ENCODE measurements at places on chromosomes 5 and 9.

DNA sequence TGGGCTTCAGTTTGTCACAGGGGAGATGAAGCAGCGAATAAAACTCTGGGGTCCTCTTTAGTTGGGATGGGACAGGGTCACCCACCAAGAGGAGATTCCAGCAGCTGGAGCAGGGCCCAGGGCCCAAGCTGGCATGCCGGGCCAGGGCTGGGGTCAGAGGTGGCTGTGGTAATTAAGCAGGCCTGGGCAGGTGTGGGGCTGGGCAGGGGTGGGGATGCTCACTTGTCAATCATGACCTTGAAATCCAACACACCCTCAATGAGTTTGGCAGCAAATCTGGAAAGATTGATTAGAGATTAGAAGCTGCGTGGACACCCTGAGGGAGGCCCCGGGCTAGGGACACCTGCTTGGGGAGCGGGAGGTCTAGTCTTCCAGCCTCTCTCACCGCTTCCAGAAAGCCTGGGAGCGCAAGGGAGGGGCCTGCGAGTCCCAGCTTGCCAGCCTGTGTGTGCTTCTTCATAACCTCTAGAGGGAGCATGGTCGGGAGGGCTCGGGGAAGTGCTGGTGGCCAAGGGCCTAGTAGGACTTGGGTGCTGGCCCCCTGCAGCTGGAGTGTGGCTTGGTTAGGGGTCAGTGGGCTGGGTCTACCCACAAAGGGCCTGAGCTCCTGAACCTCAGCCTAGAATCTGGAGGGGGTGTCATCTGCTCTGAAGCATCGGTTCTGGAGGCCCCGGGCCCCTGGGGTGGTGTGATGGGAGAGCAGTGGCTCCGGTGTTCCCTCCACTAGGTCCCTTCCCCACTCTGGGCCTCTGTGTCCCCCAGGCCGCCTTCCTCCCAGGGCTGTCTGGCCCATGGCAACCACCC is 7.6 kb downstream of the CRAT start:
- peak; percentile 40 for DNase-seq

DNA sequence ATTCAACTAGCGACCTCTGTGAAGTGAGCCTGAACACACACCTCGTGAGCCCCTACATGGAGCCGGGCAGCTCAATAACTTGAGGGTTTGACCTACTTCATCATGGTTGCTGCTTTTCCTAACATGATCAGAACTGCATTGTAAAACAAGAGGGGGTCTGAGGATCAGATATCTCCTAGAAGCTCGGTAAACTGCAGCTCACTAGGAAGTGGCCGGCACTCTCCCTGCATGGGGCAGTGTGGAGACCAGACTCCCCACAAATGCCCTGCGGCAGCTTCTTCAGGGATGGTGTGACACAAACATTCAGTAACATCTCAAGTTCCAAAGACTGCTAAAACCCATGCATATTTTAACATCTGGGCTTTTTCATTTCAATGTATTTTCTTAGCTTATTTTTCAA is 18.5 kb downstream of the LHFPL2 start:
- no peak for DNase-seq

GRCh38 chr9:99037769-99038483 is 67.0 kb upstream of the TGFBR1 start:
- DNase-seq: no peak

DNA sequence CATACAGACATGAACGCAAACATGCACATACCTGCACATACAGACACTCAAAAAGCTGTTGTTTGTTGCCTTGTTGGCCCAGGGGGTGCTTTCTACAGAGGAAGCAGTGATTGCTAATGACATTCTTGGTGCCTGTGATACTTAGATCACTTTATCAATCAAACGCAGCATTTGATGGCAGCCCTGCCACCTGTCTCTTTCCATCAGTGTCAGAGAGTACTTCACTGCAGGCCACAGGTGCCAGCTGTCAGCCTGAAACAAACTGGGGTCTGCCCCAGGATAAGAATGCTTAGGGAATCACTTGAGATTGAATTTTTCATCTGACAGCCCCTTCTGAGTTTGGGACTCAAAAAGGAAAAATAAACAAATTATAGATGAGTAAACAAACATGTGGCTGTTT is 388.9 kb upstream of the SGCD start:
- DNase-seq: no peak

DNA sequence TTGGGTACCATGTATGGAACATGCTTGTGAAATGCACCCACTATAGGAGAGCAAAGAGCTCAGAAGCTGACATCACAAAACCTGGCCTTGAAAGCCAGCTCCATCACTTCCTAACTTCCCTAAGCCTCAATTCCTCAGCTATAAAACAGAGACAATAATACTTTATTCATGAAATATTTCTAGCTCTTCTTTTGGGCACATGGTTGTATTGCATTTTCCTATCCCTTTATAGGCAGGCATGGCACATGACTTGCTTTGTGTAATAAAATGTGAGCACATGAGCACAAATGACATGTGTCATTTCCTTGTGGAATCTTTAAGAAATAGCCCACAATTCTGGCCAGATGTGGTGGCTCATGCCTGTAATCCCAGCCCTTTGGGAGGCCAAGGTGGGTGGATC is 18.5 kb downstream of the ZNF366 start:
- DNase-seq: no peak

DNA sequence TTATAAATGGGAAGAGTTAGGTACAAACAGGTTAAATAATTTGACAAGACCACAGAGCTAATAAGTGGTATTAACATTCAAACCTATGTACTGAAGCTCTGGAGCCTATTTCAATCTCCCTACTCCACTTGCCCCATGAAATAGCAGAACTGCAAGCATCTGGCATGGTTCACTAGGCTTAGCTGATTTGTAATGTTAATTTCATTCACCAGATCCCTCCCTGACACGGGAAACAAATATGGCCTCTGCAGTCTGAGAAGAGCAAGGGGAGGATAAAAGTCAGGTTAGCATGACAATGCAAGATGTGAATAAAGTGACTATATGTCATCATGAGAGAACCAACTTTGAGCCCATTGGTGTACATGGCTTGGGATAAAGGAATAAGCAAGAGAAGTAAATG is 428.8 kb downstream of the BRINP1 start:
- DNase-seq: no peak

DNA sequence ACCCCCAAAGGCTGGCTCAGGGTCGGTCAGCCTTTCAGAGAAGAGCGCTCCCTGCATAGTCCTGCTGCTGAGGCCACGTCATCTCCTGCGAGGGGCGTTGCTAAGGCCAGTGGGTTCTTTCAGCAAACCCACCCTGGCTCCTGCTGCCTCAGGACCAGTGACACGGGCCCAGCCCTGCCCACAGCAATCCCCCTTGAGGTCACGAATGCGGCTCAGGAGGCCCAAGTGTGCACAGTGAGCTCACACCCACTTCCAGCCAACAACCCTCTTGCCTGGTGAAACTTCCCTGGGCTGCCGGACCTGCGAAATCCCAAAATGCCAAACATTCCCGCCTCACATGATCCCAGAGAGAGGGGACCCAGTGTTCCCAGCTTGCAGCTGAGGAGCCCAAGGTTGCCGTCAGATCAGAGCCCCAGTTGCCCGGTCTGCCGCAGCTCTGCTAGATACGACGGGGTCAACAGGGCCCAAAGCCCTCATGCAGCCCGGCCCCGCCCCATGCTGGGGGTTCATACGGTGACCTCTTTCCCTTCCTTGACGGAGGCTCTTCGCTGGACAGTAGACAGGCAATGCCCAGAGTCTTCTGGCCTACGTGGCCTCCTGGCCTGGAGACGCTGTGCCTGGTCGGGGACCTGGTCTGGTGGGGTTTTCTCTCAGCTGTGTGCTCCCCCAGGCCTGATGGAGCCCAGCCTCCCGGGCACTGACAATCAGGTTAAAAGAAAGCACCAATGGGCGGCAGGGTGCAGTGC is 116.4 kb upstream of the COL5A1 start:
- no peak for DNase-seq

DNA sequence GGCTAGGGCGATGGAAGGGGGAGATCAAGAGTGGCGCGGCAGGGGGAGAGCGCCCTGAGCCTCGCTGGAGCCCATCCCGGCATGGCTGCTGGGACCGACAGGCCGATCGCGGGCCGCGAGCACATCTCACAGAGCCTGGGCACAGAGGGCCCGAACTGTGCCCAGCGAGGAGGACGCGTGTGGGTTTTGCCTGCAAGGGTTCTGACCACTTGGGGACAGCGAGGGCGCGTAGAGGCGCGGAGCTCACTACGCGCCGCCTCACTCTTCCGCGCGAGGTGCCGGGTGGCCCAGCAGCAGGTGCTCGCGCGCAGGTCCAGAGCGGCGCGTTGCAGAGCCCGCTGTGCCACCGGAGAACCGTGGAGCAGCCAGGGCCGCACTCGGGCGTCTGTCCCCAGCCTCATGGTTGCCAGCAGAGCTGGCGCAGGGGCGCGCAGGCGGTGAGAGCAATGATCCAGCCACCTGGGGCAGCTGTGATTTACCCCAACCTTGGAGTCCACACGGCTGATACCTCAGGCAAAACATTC is 16.3 kb upstream of the PITX1 start:
- DNase-seq: no peak

DNA sequence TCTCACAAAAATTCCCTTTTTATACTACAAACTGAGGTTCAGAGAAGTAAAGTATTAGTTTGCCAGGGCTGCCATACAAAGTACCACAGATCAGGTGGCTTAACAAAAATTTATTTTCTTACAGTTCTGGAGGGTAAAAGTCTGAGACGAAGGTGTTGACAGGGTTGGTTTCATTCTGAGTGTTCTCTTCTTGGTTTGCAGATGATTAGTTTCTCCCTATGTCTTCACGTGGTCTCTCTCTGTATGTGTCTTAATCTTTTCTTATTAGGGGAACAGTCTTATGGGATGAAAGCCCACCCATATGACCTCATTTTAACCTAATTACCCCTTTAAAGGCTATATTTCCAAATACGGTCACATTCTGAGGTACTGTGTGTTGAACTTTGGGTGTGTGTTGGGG is 274.2 kb downstream of the BRINP1 start:
- no peak for DNase-seq

GRCh38 chr9:30925635-30926034 is 1458.8 kb upstream of the ACO1 start:
- DNase-seq: no peak

DNA sequence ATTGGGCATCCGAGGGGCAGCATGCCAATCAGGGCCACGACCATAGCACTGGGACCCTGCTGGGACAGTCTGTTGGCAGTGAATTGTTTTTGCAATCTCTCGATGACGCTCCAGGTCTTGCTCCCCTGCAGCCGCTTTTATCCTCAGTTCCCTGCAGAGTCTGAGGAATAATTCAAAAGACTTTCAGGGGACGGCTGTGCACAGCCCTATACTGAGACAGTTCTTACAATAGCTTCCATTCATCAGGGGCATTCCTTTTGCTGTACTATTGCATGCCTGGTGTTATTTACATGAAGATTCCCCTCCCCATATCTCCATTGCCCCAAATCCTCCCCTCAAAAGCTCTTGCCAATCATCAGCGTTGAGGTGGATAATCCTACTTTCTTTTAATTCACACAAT is 163.3 kb upstream of the WWC1 start:
- DNase-seq: no peak

DNA sequence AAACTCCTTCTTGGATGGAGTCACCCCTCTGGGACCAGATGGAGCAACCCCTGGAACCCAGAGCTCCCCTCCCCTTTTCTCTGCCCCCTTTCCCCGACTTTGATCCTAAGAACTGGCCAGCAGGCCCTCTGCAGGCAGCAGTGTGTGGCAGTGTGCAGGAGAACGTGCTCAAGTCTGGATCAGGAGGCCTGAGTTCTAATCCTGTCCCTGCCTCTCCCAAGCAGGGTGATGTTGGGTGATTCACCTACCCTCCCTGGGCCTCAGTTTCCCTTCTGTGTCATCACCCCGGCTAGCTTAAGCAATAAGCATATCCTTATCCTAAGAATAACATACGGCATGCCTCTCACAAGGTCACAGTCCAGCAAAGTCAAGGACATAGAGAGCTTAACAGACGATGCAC is 67.6 kb downstream of the C9orf50 start:
- no peak for DNase-seq

GRCh38 chr5:132368186-132368585 is 1.3 kb upstream of the SLC22A5 start:
- DNase-seq: no peak

- no peak for DNase-seq
Measured at GRCh38 chr9:110141227-110141793, 66.6 kb downstream of the C9orf152 start.

- DNase-seq: no peak
Measured at GRCh38 chr5:136205941-136206340, 13.0 kb upstream of the SMIM32 start.

DNA sequence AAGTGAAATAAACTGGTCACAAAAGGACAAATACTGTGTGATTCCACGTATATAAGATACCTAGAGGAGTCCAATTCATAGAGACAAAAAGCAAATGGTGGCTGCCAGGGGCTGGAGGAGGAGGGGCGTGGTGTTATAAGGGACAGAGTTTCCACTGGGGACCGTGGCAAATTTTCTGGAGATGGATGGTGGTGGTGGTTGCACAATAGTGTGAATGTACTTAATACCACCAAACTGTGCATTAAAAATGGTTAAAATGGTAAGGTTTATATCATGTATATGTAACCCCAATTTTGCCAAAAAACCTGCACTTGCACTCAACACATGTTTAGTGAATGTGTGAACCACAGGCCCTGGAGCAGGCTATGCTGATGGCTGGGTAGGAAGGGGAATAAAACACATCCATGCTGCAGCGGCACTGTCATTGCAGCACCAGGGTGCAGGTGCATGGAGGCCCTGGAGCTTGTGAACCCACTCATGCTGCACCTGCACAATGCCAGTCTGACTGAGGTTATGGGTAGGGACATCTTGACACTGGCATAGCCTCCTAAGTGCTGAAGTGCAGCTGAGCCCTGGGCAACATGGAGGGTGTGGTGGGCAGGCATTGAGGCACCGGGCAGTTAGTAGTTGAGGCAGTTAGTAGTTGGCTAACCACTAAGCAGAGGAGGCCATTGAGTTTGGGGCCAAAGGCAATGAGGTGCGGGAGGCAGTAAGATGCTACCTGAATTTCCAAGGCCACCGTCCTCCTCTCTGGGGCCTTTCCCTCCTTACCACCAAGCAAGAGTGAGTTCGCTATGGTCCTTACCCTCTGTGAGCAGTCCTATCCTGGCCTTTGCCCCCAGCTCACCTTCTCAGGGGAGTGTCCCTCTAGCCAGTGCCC is 3.5 kb upstream of the PHF2 start:
- DNase-seq: no peak

- DNase-seq: no peak
Measured at GRCh38 chr5:136781464-136781863, 416.1 kb upstream of the TRPC7 start.

DNA sequence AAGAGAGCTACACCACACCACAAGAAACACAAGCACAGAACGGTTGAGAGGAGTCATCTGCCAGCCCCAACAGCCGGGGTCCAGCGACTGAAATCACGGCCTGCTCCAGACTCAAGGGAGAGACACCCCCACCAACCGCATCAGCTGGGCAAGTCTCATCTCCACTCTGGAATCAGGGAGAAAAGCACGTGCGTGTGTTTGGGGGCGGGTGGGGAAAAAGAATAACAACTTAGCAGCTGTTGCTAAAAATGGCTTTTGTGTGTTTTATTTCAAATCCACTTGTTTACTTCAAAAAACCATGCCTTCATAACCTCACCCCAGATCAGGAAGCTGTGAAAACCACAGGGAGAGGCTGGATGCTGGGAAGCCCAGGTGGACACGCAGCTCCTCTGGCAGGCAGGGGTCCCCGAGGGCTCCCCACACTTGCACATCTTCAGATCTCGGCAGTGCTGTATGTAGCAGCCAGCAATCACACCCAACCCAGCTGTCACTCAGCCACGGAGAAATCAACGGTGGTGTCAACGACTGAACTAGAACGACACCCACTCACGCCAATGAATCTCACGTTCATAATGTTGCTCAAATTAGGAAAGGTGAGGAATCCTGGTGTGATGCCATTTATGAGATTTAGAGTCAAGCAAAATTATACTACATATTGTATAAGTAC is 19.0 kb downstream of the PNPLA7 start:
- DNase-seq: no peak

All from activated CD4-positive, alpha-beta T cell treated with anti-CD3 and anti-CD28 coated beads for 48 hours (primary cell).